ENCODE measurements at places on chromosomes 16 and 17.

DNA sequence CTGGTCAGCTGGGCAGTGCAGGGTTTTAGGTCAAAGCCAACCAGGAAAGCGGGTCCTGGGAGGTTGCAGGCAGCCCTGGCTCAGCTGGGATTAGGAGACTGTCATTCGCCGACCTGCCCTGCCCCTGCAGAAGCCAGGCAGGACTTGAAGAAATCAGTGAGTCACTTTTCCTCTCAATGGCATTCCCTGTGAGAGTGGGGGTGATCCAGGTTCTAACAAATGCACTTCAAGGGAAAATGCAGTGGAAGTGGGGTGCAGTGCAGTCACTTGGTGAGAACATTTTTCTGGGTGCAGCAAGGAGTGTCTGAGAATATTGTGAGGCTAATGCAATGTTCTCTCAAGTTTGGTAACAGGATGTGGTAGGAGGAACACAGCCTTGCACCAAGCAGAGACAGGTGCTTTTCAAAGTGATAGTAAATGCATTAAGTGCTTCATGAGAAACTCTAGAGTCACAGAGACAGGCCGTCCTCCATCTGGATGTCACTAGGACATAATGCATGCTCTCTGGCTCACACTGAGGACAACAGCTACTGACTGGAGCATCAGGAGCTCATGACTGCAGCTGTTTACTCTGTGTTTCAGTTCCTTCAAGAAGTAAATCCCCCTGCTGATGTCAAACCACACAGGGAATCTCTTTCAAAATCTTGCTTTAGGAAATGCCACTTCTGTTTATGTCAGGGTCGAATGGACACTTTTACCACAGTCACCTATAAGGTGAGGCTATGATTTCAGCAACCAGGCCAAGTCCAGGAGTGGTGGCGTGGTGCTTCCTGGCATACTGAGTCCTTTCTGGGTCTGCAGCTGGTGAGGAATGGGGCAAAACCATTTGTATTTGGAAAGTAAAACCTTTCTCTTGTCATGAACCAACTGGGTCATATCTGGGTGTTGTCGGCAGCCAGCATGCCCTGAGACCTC lies 16.7 kb downstream of the CDK5R1 start:
- no peak for DNase-seq

DNA sequence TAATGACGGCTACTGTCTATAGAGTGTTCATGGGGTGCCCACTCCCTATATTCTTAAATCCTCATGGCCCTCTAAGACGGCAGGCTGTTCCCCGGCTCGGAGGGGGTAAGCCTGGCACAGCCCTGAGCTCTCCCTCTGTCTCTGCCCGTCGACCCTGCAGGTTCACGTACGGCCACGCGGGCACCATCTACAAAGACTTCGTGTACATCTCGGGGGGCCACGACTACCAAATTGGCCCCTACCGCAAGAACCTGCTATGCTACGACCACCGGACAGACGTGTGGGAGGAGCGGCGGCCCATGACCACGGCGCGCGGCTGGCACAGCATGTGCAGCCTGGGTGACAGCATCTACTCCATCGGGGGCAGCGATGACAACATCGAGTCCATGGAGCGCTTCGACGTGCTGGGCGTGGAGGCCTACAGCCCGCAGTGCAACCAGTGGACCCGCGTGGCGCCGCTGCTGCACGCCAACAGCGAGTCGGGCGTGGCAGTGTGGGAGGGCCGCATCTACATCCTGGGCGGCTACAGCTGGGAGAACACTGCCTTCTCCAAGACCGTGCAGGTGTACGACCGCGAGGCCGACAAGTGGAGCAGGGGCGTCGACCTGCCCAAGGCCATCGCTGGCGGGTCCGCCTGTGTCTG lies 13.2 kb downstream of the KLHL36 start:
- no peak for DNase-seq

- DNase-seq: no peak
These were observed 27.8 kb downstream of the ZC3H18 start for GRCh38 chr16:88597856-88598491.

DNA sequence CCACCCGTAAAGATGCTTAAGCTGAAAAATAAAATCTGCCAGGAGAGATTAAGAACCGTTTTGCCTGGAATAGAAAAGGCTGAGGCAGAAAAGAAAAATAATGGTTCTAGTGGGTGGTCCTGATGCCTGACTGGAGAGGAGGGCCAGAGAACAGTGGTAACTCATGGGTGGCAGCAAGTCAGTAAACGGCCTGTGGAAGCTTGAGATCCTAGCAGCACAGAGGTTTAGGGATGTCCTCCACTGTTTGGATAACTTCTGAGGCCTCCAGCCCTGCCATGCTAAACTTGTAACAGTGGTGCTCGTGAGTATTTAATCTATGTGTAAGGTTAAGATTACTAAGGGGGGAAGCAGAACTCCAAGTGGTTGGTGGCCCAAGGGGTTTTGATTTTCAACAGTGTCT lies 21.2 kb upstream of the PHAF1 start:
- DNase-seq: no peak

GRCh38 chr17:78128551-78129350 lies at the start of gene TMC6:
Gene TMC6, minus strand, starts transcription at chr17:78128755. Its CDS starts 1,923 bp downstream, at chr17:78126832.
- no peak for DNase-seq

GRCh38 chr16:67456391-67457081 lies 24.4 kb downstream of the ATP6V0D1 start:
- DNase-seq: no peak

GRCh38 chr17:38578229-38579082 lies 27.3 kb downstream of the SRCIN1 start:
- no peak for DNase-seq

GRCh38 chr16:78894886-78895285 lies 705.7 kb downstream of the MAF start:
- DNase-seq: no peak

GRCh38 chr16:56347166-56347565 lies 78.2 kb downstream of the AMFR start:
- DNase-seq: no peak

- DNase-seq: no peak
These were observed 1253.7 kb upstream of the CDH8 start for GRCh38 chr16:63289834-63290460.

DNA sequence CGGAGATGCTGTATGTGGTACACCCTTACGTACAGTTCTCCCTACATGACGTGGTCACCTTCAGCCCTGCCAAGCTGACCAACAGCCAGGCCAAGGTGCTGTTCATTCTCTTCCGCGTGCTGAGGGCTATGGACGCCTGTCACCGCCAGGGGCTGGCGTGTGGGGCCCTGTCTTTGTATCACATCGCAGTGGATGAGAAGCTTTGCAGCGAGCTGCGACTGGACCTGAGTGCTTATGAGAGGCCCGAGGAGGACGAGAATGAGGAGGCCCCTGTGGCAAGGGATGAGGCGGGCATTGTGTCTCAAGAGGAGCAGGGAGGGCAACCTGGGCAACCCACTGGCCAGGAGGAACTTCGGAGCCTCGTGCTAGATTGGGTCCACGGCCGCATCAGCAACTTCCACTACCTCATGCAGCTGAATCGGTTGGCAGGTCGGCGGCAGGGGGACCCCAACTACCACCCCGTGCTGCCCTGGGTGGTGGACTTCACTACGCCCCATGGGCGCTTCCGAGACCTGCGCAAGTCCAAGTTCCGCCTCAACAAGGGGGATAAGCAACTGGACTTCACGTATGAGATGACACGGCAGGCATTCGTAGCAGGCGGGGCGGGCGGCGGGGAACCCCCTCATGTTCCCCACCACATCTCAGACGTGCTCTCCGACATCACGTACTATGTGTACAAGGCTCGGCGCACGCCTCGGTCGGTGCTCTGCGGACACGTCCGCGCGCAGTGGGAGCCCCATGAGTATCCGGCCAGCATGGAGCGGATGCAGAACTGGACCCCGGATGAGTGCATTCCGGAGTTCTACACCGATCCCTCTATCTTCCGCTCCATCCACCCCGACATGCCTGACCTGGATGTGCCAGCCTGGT lies 1.4 kb downstream of the WDR81 start:
- no peak for DNase-seq

- DNase-seq: no peak
These were observed 48.7 kb downstream of the GPRC5B start for GRCh38 chr16:19835968-19836421.

GRCh38 chr17:43324205-43324893 lies 74.4 kb upstream of the ARL4D start:
- DNase-seq: no peak

DNA sequence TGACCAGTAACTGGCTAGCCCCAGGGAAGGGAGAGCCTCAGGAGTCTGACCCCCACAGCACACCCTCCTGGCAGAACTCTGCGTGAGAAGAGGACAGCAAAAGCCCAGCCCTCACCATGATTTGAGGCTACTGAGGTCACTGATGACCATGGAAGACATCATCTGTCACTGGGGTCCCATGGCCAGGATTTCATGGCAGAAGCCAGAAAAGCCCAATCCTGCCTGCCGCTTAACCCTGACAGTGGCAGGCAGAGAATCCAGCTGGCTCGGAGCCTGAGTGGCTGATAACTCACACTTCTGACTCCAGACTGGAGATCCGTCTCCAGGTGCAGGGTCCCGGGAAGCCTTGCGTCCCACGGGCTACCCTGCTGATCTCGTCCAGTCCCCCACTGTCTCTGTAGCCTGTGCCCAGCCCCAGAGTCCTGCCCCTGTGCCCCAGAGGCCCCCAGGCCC lies 17.5 kb downstream of the GRIN2C start:
- DNase-seq: no peak

DNA sequence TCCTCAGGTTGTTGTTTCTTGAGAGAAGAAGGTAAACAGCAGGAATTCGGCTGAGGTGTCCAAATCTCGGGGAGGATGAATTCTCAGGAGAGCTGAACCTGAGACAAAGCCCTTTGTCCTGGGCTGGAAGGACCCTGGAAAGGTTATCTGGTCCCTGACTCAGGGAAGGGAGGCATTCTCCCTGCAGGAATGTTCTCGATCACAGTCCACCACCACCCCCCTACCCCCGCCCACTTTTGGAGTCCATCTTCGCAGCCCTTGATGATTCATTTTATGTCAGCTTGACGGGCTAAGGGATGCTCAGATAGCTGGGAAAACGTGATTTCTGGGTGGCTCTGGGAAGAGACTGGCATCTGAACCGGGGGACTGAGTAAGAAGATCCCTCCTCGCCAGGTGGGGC lies 1.4 kb upstream of the CEP295NL start:
- DNase-seq: no peak

- no peak for DNase-seq
These were observed 3.1 kb downstream of the CHST5 start for GRCh38 chr16:75532791-75533190.

DNA sequence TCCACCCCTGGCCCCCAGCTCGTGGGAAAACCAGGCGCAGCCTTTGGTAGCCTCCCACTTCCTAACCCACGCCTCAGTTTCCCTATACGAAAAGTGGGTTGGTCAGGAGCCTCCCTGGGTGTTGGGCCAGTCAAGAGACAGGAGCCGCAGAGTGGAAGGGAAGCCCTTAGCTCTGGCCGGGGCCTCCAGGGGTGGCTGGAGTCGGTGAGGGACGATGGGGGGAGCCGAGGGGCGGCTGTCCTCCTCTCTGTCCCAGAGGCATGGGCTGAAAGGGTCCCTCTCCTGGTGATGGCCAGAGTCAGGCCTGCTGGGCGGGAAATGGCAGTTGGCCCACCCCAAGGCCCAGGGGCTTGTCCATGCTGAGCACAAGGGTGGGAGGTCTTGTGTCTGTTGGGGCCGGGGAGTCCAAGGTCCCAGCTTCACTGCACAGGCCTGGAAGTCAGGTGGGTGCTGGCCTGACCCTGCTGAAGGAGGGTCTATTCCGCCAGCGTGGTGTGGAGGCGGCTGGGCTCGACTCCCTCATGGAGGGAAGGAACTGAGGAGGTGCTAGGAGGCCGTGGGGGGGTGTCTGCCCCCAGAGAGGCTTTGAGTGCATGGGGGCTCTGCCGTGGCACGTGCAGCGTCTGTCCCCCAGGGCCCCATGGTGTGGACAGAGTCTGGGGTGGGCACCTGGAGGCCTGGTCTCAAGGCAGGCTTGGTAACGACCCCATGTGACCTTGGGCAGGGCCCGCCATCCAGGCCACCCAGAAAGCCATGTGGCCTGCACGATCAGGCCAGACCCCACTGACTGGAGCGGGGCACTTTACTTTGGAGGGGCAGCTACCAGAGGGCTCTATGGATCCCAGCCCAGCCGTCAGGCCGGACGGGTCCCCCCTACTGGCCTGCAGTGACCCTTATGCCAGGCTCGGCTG lies 1.1 kb downstream of the SLC16A3 start:
- no peak for DNase-seq

GRCh38 chr17:14826358-14826757 lies 438.8 kb downstream of the PMP22 start:
- DNase-seq: no peak

GRCh38 chr17:59349178-59349577 lies 17.7 kb downstream of the YPEL2 start:
- no peak for DNase-seq

DNA sequence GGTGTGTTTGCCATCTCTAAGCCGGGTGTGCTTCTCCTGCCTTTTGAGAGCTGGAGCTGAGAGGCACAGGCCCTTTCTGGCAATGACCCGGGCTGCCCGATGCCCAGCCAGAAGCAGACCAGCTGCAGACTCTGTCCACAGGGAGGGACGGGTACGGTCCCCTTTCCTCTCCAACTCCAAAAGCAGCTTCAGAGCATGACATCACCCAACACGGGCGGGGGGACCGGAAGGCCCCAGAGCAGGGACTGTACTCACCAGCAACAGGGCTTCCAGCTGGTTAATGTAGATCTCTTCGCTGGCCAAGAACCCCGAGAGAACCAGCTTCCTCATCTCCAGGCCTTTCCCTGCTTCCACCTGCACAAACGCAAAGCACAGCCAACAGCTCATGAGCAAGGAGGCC lies 79.4 kb downstream of the ABR start:
- no peak for DNase-seq

Data from esophagus squamous epithelium (tissue), 5 donors.